Diencephalon (tissue), 1 donor: ENCODE measurements at places on chromosomes 13 and 19. TPM values are rescaled to one million over a fixed set of nuclear protein-coding genes. Genes with fewer than 3 reads are reported as not detected.

Gene COMP
- not detected for total RNA-seq

Gene DGKH
- 19.1 TPM for total RNA-seq

Gene SELENOV
- not detected for total RNA-seq

Gene RNF225
- not detected for total RNA-seq

Gene CACNG6
- total RNA-seq: 0.92 TPM

Gene PBX4
- 10.6 TPM for total RNA-seq

Gene ZNF44
- total RNA-seq: 18.0 TPM

Gene OR7A5
- total RNA-seq: not detected
